ENCODE measurements at places on chromosomes 5 and 9.

DNA sequence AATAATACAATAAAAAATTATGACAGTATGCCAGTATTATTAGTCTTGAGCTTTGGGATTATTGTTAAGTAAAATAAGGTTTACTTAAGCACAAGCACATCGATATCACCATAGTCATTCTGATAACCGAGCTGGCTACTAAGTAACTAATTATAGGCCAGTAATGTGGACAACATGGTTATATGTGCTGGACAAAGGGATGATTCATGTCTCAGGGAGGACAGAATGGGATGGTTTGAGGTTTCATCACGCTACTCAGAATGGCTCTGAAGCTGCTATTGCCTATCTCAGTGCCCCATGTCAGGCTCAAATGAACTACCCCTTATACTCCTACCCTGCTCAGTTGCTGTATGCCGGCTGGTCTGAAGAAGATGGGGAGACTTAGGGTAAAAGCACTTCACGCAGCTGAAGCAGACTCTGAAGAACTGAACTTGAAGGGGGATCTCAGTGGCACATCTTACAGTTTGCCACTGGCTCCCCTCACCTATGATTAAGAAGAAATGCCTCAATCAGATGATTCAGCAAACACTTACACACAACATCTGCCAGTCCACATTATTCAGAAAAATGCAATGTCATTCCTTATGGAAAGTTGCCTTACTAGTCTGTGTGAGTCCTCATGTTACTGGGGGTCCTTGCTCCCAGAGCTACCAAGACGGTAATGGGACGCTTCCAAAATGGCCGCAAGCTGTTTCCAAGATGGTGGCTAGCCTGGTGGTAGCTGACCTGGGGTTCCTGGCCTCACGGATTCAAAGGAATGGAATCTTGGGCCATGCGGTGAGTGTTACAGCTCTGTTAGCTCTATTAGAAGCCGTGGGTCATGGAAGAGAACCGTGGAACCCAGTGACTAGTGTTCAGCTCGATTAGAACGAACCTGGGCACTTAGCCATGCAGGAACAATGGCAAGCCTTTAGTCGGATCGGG is 1098.6 kb downstream of the TAF11L14 start:
- DNase-seq: no peak

DNA sequence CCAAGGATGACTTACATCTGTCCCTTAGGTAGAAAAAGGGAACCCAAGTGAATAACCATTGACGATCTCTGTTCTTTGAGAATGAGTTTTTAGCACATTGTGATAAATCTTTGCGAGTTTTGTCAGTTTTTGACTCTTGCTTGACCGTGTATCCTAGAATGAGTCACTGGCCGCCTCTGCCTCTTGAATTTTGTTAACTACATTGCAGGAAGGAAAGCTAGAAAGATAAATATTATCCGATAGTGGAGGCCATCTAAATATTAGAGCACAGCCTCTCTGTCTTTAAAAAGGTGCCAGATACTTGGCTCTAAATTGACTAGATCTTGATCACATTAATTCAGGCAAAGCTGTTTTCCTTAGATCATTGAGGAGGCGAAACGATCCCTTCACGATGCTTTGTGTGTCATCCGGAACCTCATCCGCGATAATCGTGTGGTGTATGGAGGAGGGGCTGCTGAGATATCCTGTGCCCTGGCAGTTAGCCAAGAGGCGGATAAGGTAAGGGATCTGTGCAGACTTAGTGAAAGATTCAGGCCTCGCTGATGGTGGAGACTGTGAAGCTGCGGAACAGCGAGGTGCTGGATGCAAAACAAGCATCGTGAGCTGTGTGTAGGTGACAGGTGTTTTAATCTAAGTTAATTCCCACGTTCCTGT is 12.2 kb downstream of the CCT5 start:
- no peak for DNase-seq

GRCh38 chr9:84839541-84839940 is 170.0 kb downstream of the NTRK2 start:
- DNase-seq: no peak

DNA sequence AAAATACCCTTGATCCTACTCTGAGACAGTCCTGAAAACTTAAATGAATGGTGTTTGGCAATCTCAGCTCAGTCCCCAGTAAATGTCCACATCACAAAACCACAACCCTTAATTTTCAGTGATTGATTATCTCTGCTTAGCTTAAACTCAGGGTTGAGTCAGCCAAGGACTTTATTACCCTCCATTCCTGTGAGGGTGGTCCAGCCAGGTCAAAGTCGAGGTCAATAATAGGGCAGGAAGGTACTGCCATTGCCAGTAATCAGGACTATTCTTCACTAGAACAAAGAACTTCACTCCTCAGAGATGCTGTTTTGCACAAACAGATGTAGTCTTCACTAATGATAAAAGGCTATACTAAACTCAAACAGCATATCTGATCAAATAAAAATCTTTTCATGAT is 499.4 kb downstream of the ISL1 start:
- no peak for DNase-seq

GRCh38 chr5:14009575-14009974 is 65.1 kb upstream of the DNAH5 start:
- DNase-seq: no peak

- no peak for DNase-seq
These were observed 25.3 kb upstream of the PANK3 start for GRCh38 chr5:168604436-168604835.

DNA sequence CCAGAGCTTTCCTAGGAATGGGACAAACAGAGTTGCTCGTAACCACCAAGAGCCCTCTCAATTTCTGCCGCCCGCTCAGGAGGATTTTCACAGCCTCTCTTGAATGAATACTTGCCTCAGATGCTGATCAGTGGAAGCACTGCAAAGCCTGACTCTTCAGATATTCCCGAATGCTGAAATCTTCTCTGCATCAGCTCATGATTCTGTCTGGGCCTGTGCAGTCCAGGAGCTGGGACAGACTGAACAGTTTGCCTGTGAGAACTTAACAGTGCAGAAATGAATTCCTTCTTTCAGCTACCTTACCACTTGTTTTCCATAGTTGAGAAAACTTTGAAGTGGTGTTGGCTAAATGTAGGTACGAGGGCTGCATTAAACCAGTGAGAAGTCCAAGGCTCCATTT is 17.1 kb downstream of the ZNF462 start:
- no peak for DNase-seq

- DNase-seq: no peak
These were observed 13.0 kb downstream of the SH3PXD2B start for GRCh38 chr5:172441262-172441751.

DNA sequence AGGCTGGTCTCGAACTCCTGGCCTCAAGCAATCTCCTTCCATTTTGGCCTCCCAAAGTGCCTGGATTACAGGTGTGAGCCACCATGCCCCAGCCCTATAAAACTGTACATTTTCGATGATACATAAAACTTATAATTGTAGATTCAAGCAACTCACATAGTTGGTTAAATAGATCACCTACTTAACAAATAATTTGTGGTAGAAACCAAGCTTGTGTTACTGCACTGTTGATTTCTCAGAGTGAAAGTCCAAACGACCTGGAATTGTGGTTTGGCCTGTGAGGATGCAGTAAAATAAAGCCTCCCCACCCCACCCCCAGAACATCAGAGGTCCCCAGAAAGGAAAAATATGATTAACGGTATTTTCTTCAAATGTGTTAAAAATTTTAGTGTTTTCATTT is 92.7 kb downstream of the TRIO start:
- DNase-seq: no peak

GRCh38 chr5:180006141-180006540 is 65.4 kb downstream of the RNF130 start:
- DNase-seq: no peak

DNA sequence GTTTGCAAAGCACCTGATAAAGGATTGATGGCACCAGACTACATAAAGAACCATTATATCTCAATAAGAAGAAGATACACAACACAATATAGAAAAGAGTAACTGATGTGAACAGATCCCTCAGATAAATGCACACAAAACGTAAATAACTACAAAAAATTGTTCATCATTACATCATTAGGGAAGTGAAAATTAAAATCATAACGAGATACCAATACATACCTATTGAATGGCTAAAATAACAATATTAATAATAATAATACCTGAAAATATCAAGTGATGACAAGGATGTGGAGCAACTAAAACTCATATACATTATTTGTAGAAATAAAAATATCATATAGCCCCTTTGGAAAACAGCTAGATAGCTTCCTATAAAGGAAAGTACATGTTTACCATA is 469.5 kb downstream of the DMRTA1 start:
- DNase-seq: no peak

DNA sequence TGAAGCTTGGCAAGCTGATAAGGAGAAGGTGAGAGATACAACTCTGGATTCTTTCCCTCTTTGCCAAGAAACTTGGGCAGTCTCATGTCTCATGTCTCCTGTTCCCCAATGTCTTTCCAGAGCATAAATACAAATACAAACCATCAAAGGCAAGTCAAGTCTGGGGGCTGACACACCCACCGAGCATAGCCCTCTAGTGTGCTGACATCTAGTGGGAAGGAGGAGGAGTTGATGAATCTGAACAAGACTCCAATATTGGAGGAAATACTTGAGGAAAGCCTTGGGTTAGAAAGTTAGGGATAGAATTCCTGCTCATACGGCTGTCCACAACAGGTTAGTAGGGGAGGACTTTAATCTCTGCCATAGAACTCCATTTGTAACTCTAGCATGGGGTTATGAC is 8.6 kb downstream of the MLANA start:
- DNase-seq: no peak

GRCh38 chr9:6930827-6931226 is 173.1 kb downstream of the KDM4C start:
- DNase-seq: no peak

GRCh38 chr5:128881502-128882018 is 83.7 kb upstream of the SLC27A6 start:
- no peak for DNase-seq

- DNase-seq: no peak
These were observed 96.0 kb downstream of the KIAA1958 start for GRCh38 chr9:112582371-112583262.

GRCh38 chr9:811106-811531 is 30.4 kb upstream of the DMRT1 start:
- DNase-seq: no peak

DNA sequence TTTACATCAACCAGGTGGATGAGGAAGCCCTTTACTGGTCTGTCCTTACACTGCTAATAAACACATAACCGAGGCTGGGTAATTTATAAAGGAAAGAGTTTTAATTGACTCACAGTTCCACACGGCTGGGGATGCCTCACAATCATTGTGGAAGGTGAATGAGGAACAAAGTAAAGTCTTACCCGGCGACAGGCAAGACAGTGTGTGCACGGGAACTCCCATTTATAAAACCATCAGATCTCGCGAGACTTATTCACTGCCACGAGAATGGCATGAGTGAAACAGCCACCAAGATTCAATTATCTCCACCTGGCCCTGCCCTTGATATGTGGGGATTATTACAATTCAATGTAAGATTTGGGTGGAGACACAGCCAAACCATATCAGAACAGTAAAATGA is 67.3 kb upstream of the GRAMD2B start:
- DNase-seq: no peak

DNA sequence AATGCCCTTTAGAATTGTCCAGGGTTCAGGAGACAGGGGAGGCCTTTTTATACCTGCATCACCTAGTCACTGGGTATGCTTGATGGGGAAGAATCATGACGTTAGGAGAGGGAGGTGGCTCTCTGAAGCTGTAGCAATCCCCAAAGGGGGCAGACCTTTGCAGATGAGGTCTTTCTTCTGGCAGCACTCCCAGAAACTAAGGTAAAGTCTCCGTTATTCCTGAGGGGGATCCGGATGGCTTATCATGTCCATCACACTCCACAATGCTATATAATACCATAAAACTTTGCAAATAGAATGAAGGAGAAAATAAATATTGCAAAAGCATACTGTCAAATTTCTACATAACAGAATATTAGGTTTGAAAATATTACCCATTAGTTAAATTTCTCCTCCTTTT is 21.5 kb upstream of the CAST start:
- DNase-seq: no peak

DNA sequence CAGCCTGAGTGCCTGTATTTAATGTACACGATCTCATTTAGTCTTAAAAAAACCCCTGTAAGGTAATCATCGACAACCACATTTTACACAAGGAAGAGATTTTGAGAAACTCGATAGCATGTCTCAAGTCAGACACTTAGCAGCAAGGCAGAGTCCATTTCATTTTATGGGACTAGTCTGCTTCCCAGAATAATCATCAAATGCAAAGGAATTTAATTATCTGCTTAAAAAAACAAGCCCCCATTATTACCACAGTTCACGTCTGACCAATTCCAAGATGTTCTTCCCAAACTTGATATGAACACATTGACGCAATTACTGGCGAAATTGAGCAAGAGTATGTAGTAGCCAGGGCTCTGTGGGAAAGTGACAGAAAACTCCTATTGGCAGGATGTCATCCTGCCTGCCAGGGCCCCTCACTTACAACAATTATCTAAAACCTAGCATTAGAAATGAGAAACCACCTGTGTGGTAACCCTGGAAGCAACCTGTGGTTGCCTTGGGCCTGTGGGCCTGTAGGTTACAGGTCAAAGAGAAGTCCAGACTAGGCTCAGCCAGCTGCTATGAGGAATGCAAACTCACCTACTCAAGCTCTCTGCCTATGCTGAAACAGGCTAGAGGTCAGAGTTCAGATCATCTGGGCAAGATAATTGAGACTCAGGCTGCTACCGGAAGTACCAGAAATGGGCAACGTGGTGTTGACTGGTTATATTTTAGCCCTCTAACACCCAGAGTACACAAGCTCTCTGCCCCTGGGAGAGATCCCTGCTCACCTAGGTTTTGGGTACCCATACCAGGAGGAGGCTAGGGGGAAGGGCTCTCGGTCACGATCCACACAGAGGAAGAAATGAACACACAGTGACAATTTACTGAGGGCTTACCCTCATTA is 1.6 kb downstream of the B4GALT1 start:
- no peak for DNase-seq

GRCh38 chr5:15290953-15291352 is 209.0 kb upstream of the FBXL7 start:
- no peak for DNase-seq

Data from stimulated activated CD4-positive, alpha-beta T cell treated with anti-CD3 and anti-CD28 coated beads, Interleukin-4, amount 100 ng/mL, for 4 hours (primary cell).